Muscle of arm (tissue), 14 donors: ENCODE measurements at places on chromosomes 12 and 14.

DNA sequence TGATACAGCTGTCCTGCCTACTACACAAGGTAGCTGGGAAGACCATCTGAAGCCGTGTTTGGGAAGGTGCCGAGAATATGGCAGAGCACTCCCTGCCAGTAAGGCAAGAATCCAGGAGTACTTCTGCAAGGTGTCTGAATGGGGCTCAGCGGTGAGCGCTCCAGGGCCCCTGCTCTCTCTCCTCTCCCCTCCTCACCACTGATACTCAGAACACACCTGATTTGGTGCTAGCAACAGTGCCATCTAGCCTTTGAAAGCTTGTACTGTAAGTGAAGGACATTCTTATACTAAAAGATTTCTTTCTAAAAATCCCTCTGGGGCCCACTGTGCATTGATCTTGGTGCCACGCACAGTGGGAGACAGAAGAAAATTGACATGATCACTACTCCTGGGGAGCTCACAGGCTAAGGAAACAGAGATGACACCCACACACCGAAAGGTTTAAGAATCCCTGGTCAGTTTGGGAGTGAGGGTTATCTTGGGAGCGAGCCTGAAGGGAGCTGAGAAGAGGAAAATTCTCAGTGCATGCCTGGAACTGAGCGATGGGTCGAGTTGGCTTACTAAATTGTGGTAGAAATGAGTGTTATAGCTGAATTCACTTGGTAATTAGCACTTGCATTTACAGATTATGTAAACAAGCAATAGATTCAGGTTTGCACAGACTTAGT is 216.9 kb downstream of the NTF3 start:
- DNase-seq, result no peak

DNA sequence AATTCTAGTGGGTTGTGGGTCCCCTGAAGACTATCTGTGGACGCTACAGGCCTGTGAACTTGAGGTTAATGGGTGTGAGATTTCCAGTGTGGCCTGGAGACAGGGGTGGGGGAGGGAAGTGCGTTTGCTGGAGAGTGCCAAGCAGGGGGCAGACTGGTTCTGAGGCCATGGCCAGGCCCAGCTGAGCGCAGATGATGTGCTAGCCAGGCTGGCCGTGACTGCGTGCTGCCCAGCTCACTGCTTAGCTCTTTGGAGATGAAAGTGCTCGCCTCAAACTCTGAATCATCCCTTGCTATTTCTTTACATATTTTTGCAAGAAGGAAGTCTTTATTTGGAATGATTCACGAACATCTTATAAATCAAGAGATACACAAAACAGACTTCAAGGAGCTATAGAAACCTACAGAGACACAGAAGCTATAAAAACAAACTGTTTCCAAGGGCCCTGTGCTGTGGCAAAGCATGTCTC is 75.2 kb upstream of the PLEKHG3 start:
- no peak for DNase-seq

DNA sequence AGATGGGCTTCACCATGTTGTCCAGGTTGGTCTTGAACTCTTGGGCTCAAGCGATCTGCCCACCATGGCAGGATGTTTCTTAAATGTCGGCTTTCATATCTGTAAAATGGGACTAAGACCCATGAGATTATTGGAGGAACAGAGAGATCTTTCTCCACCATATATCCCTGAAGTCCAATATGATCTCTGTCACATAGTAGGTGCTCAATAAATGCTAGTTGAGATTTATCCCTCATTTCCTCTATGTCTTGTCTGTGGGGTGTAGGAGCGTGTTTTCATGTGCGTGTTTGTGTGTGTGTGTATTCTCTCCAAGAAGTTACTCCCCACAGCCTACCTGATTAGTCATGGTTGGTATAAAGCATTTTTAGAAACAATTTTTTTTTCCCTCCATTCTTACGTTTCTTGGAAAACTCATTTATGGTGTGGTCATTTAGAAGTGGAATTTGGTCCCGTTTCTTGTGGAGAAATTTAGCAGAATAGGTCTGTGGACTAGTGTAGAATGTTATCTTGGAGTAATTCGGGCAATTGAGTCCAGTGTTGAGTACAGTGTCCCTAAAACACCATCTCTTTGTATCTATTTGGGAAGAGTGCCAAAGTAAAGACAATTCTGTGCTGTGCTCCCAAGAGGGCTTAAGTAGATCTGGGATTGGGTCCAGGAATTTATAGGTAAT is 4.3 kb downstream of the STRAP start:
- no peak for DNase-seq

DNA sequence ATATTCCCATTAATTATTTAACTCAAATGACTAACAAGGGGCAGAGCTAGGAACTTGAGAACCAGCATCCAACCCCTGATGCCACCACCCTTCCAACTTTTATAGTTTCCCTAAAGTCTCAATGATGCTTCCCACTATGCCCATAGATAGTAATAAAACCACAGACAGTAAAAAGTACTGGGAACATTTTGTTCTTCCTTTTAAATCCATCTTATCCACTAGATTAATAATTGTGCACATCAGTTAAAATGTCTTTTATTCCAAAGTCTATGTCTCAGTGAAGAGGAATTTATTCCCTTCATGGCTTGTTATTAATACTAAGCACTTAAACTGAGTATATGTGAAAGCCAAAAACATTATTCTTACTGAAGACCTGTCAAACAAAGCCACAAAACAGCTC is 45.8 kb downstream of the SINHCAF start:
- DNase-seq, result no peak

GRCh38 chr14:99210333-99210732 is 61.7 kb downstream of the BCL11B start:
- no peak for DNase-seq

DNA sequence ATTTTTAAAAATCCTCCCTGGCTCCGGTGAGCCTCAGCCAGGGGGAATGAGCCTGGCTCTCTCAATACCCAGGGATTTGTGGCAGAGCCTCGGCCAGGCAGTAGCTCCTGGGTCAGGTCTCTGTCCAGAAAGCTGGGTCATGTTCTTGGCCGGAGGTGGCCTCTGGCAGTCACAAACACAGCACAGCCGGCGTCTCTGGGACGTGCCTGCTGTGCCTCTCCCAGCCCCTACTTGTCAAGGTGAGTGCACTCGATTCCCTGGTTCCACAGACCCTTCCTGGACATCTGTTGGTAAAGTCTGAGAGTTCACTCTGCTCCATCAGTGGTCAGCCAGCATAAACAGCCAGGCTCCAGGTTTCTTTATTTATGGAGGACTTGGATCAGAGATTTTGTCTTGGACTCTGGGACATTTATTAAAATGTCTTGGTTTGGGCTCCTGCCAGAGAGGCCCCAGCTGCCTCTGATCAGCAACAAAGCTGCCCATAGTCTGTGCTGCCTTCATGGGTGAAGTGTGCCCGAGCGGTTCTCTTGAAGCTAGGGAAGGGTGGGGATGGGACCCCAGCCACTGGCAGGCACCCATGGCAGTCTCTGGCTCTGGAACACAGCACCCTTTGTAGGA is 56.7 kb downstream of the DGLUCY start:
- DNase-seq, result no peak

GRCh38 chr12:100293017-100293416 is 26.0 kb downstream of the SCYL2 start:
- DNase-seq, result no peak

DNA sequence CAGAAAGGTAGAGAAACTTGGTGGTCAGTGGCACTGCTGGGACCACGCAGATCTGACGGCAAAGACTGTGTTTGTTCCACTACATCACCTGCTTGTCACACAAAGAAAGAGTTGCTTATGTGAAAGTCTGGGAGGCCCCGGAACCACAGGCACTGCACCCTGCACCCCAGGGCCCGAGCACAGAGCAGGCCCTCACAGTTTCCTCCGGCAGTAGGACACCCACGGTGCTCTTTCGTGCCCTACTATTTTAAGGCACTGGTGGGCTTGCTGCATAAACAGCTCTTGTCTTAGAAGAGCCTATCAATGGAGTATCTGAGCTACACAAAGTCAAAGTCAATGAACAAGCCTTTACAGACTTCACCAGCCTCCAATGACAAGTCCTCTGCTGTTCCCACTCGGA is 8.0 kb downstream of the LGMN start:
- no peak for DNase-seq

DNA sequence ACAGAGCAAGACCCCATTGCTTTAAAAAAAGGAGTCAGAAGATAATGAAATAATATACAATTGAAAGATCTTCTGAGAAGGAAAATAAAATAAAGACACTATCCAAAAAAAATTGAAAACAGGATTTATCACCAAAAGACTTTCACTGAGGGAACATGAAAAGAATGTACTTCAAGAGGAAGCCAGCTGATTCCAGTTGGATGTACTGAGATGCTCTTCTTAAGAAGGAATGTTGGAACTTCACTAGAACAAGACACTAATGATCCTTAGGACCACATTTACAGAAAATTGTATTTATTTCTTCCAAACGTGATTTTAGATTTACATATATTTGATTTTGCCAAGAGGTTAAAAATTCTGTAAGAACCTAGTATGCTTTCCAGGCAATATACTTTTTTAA is 65.6 kb upstream of the CNOT2 start:
- DNase-seq, result no peak

GRCh38 chr14:71113376-71113775 is 206.1 kb downstream of the PCNX1 start:
- no peak for DNase-seq

DNA sequence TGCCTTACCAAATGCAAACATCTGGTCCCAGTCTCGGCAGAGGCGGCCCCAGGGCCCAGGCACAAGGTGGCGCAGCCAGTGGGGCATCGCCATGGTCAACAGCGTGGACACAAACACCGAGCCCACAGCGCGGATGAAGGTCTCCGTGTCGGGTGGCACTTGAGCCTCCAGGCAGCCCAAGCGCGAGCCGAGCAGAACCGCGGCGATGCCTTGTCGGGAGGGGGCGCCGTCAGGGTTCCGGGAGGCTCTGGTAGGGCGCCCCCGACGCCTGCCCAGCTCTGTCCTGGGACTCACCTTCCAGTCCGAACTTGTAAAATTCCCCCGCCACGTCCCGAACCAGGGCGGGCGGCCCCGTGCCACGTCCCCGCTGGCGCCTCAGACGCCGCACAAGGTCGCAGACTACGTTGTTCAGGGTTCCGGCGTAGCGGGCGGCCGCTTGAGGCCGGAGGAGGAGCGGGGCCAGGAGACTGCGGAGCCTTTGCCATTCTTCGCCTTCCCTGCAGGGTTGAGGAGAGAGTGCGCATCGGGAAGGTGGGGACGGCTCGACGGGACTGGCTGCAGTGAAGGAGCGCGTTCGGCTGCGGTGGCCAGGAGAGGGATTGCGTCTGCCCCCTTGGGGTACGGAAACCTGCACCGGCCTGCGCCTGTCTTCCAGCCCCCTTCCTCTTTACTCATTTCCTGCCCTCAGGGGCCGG is 1.7 kb downstream of the CYP27B1 start:
- no peak for DNase-seq

- DNase-seq, result no peak
Measured at GRCh38 chr12:50249464-50250182, 33.7 kb downstream of the LIMA1 start.
